ENCODE measurements at places on chromosomes 3 and 15. TPM values are rescaled to one million over a fixed set of nuclear protein-coding genes. Genes with fewer than 3 reads are reported as not detected.

GRCh38 chr15:101439285-101439919 lies 50.1 kb downstream of the PCSK6 start:
- DNase-seq = no peak

DNA sequence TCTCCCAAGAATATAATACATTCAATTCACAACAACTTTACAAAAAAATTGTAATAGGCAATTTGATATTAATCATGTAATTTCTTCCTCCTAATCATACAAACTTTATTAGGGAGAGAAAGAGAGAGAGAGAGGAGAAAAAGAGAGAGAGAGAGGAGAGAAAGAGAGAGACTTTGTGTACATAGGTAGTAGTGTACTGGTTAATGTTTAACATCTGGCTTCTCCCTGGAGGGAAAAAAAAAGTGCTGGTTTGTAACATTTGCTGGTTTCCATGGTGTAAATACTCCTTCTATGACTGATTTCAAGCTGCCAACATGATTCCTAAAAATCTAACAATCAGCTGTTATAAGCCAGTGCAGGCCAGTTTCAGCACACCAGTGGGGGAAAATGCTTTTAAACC lies 98.0 kb upstream of the ARHGEF26 start:
- DNase-seq = no peak

GRCh38 chr15:100194996-100195395 lies 146.8 kb downstream of the ADAMTS17 start:
- DNase-seq = no peak

DNA sequence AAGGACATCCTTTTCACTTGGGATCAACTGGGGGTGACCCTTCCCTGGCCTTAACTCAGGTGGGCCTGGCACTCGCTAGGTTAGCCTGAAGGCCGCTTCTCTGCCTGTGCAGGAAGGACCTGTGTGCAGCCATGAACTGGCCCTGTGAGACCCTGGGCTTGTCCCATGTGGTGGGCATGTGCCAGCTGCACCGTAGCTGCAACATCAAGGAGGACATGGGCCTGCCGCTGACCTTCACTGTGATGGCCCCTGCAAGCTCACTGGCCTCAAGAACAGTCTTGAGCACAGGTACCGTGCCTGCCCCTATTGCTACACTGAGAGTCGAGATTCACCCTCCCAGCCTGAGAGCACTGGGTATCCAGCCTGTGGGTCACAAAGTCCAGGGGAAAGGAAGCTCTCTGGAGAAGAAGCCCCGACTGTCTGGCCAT lies 43.0 kb downstream of the SAXO2 start:
- DNase-seq = no peak

GRCh38 chr15:65731926-65732325 lies 60.2 kb downstream of the DENND4A start:
- DNase-seq = no peak

Gene BOC
- 6.6 TPM for total RNA-seq
